Motor neuron (in vitro differentiated cells): ENCODE measurements at places on chromosomes 5 and 9. TPM values are rescaled to one million over a fixed set of nuclear protein-coding genes. Genes with fewer than 3 reads are reported as not detected.

The PRR7 gene
- 3.5 and 5.7 TPM in 2 replicates for total RNA-seq

The LTC4S gene
- total RNA-seq: 0.68 and 1.2 TPM in 2 replicates

The ALDH1A1 gene
- total RNA-seq: 0.17 TPM in 1 of 2 replicates, not detected in the other

The PCDHGB3 gene
- total RNA-seq: 0.32 and 0.46 TPM in 2 replicates

The SH2D3C gene
- 0.14 TPM in 1 of 2 replicates, not detected in the other for total RNA-seq

The PCA3 gene
- total RNA-seq: 0.71 and 3.4 TPM in 2 replicates

The PCDHB13 gene
- total RNA-seq: 4.2 TPM in 2 replicates

The ADAMTSL2 gene
- total RNA-seq: 0.39 TPM in 1 of 2 replicates, not detected in the other

The SEMA6A gene
- total RNA-seq: 2.6 and 3.2 TPM in 2 replicates

The ANXA2R gene
- 0.50 and 0.78 TPM in 2 replicates for total RNA-seq

The SEC61B gene
- 250 and 291 TPM in 2 replicates for total RNA-seq

The PCDH1 gene
- total RNA-seq: 13.0 and 13.1 TPM in 2 replicates

The CDH9 gene
- total RNA-seq: 15.3 and 16.4 TPM in 2 replicates

The COL27A1 gene
- 8.2 and 8.3 TPM in 2 replicates for total RNA-seq

The DNAH5 gene
- total RNA-seq: 0.44 and 0.49 TPM in 2 replicates

The TMEM252 gene
- not detected in 2 replicates for total RNA-seq

The CCNH gene
- 78.8 and 81.6 TPM in 2 replicates for total RNA-seq

The TEX53 gene
- total RNA-seq: not detected in 2 replicates

The MACROH2A1 gene
- 121 and 126 TPM in 2 replicates for total RNA-seq

The LMX1B gene
- total RNA-seq: 3.2 and 4.2 TPM in 2 replicates

The NMRK1 gene
- total RNA-seq: 8.8 and 11.0 TPM in 2 replicates

The THBS4 gene
- 9.7 and 10.0 TPM in 2 replicates for total RNA-seq

The ADAMTS16 gene
- total RNA-seq: 0.56 and 0.84 TPM in 2 replicates

The NRG2 gene
- total RNA-seq: 0.14 and 0.46 TPM in 2 replicates

The LRRC19 gene
- 0.24 and 0.43 TPM in 2 replicates for total RNA-seq

The HTR4 gene
- 0.59 and 0.64 TPM in 2 replicates for total RNA-seq

The ROR2 gene
- total RNA-seq: 13.2 and 13.5 TPM in 2 replicates

The CFAP157 gene
- 1.5 and 2.2 TPM in 2 replicates for total RNA-seq

The TEX48 gene
- not detected in 2 replicates for total RNA-seq

The AK8 gene
- total RNA-seq: 0.75 and 0.92 TPM in 2 replicates

The SLC46A2 gene
- not detected in 2 replicates for total RNA-seq

The SSNA1 gene
- total RNA-seq: 39.5 and 50.5 TPM in 2 replicates

The GPR107 gene
- 38.3 and 38.8 TPM in 2 replicates for total RNA-seq

The ENG gene
- 0.87 and 0.88 TPM in 2 replicates for total RNA-seq

The CYSRT1 gene
- total RNA-seq: 1.1 and 1.5 TPM in 2 replicates

The FCN1 gene
- 0.09 and 0.77 TPM in 2 replicates for total RNA-seq

The S1PR3 gene
- total RNA-seq: 18.2 and 20.4 TPM in 2 replicates

The MOB3B gene
- 12.6 and 13.4 TPM in 2 replicates for total RNA-seq

The MYOZ3 gene
- 2.2 and 4.7 TPM in 2 replicates for total RNA-seq

The HMCN2 gene
- total RNA-seq: 0.75 and 0.87 TPM in 2 replicates

The IFNA13 gene
- total RNA-seq: not detected in 2 replicates

The KIF12 gene
- 0.46 and 0.87 TPM in 2 replicates for total RNA-seq

The OR13C5 gene
- 0.23 TPM in 1 of 2 replicates, not detected in the other for total RNA-seq

The BTNL9 gene
- 0.29 and 0.55 TPM in 2 replicates for total RNA-seq

The PITX1 gene
- total RNA-seq: 0.53 and 1.1 TPM in 2 replicates

The DND1 gene
- total RNA-seq: not detected in 2 replicates

The GABRB2 gene
- 7.8 and 18.7 TPM in 2 replicates for total RNA-seq

The DNM1 gene
- total RNA-seq: 29.5 and 29.9 TPM in 2 replicates

The WDR38 gene
- total RNA-seq: not detected in 2 replicates

The CTXN3 gene
- not detected in 2 replicates for total RNA-seq
